ENCODE measurements at places on chromosomes 6 and 20.

DNA sequence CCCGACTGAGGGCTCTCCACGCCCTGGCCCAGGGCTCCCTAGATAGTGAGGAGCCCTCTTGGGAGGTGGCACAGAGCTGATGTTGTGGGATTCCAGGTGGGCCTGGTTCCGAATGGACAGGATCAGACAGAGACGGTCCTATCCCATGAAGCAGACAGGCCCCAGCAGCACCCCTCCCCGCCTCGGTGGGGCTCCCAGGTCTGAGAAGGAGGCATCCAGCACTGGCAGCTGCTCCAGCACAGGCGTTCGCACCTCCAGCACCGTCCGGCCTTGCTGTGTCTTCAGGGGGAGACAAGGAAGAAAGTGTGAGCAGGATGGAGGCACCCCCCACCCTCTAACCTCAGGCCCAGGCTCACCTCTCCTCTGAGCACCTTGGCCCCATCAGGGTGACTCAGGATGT, 28.7 kb downstream of the COL11A2 start:
- DNase-seq: no peak

GRCh38 chr6:44116641-44117382, 10.4 kb downstream of the MRPL14 start:
- DNase-seq: peak; percentile 74

DNA sequence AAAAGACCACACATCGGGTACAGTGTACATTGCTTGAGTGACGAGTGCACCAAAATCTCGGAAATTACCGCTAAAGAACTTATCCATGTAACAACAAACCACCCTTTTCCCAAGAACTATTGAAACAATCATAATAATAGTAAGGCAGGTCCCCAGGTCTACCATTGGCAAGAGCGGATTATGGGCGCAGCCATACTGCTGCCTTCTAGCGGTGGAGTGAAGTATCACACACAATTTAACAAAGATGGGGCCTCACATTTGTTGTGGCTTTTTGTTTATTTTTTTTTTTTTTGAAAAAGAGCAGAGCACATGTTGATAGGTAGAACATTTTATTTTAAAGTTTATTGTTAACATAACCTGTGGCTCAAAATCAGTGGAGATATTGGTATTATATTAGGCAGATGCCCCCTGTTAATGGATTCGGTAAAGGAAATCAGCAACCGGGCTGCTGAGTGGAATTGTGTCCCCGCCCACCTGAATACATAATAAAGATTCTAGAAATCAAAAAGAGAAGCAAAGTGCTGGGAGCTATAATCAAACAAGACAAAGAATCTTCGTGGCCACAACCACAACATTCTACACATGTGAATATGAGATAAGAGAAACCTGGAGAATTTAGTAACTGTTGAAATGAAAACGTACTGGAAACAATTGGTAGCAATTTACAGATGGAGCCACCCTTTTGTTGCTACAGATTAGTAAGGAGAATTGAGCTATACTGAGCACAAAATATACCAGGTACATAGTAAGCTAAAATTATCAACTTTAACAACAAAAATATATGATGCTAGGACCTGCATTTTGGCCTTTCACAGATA, 94.2 kb upstream of the EXOC2 start:
- DNase-seq: no peak

GRCh38 chr20:38471987-38472512, 593 bp upstream of the RALGAPB start:
- DNase-seq: no peak

DNA sequence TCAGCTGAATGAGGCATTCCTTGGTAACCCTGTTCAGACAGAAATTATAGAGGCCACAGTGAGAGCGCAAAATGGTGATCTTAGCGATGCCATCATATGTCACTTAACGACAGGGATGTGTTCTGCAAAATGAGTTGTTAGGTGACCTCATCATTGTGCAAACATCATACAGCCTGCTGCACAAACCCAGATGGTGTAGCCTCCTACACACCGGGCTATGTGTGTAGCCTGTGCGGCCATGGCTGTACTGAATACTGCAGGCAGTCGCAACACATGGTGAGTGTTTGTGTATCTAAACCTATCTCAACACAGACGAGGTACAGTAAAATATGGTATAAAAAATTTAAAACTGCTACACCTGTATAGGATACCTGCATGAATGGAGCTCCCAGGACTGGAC, 234.1 kb upstream of the PMEPA1 start:
- no peak for DNase-seq

- DNase-seq: peak; percentile 36
Observed at GRCh38 chr20:45044084-45044573, 56.8 kb downstream of the KCNS1 start.

DNA sequence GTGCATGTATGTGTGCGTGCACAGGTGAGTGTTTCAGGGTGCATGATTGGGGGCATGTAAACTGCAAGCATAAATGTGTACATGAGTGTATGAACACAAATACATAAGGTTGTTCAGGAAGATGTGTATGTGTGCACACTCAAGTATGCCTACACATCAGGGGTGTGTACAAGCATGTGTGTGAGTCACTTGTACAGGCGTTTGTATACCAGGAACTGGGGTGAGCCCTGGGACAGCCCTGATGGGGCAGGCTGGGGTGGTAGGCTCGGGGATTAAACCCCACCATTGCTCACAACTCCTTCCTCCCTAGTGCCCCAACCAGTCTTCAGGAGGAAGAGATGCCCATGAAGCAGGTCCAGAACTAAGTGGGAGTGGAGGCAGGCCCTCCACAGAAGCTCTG, 4.3 kb downstream of the CRIP3 start:
- no peak for DNase-seq

- no peak for DNase-seq
Observed at GRCh38 chr20:51569815-51570738, 27.6 kb upstream of the NFATC2 start.

- DNase-seq: no peak
Observed at GRCh38 chr20:43508604-43509040, 1.1 kb downstream of the L3MBTL1 start.

DNA sequence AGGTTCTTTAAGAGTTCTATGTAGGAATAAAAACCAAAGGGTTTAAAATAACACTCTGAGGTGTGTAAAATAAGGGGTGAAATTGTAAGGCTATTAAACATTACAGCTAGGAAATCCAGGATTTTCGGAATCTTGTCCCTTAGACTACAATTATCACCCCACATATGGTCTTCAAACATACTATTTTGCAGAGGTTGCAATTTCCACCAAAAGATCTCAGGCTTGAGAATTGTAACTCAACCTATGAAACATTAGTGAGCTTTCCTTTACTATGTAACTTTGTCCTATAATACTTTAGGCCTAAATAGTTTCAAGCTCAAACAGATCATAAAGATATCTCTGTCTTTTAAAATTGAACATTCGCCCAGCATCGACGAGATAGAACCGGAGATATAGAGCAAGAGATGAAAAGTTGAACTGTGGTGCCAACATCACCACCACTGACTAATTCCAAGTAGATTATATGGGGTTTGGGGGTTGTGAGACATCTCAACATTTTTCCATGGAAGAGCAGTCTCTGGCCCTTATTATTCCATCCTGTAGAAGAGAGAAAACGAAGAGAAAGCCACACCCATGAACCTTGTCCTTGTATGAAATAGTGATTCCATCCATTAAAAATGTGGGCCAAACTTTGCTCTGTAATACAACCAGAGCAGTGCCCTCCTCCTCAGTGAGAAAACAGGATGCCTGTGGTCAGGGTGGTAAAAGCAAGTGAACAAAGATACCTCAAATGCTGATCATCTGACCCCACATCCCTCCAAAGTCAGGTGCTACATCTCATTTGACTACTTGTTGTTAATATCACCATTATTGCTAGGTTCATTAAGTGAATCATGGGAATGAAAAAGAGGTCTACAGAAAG, 284.5 kb upstream of the GJE1 start:
- no peak for DNase-seq

DNA sequence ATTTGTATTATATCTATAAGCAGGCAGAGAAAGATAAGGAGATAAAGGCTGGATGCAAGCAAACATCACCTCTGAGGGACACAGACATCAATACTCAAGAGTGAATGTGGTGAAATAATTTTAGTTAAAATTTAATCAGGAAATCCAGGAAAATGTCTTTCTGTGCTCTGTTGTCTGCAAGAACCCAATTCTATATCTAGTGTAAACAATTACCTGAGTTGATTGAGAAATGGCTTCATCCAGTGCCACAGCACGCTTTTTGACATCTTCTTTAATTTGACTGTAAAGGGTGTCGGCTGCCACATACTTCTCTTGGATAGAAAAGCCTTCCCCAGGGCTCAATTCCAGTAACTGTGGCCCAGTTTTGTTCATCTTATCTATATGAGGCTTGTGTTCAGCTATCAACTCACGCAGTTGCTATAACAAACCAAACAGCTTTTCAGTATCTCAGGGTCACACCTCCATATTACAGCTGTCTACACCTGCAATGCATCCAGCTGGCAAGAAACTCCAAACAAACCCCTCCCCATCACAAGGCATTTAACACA, 131.6 kb downstream of the DST start:
- no peak for DNase-seq

GRCh38 chr6:155319902-155320301, 5.6 kb upstream of the TFB1M start:
- no peak for DNase-seq

DNA sequence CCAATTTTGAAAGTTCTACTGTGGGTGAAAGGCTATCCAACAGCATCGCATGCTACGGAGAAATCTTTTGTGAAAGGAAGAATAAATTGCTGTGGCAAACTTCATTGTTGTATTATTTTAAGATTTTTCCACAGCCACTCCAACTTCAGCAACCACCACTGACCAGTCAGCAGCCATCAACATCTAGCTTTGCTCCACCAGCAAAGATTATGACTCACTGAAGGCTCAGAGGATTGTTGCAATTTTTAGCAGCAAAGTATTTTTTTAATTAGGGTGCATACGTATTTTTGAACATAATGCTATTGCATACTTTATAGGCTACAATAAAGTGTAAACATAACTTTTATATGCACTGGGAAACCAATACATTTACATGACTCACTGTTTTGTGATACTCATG, 493.5 kb downstream of the TFAP2A start:
- DNase-seq: no peak

DNA sequence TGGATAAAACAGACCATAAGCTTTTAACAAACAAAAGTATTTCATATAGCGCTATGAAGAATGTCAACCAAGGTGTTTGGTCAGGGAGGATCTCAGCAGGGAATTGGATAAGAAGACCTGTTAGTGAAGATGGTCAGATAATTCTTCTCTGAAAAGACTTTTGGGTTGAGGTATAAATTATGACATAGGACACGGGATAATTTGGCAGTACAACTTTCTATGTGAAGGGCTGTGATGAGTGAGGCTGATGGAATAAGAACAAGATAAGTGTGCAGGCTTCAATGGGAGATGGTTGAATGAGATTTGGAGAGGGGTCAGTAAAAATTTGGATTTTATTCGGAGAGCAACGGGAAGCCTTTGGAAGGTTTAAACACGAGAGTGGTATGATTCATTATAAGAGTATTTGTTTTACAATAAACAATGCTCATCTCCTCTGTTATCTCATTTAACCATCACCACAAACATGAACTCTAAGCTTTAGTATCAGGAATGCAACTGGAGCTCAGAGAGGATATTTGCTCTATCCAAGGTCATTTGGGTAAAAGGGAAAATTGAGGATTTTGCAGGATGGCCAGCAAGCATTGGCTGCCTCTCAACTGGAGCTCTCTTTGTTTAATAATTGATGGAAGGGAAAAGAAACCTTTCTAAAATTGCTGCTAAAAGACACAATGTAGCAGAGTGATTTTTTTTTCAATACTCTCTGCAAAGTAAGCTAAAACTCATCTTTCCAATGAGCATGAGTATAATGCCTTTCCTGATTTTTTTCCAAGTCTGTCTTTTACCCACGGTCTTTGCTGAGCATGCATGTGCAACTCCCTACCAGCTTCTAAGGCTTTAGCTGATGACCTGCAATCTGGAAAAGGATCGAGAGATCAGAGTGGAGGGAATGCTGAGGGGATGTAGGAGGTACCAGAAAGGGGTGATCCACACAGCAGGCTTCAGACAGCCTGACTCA, 534.0 kb downstream of the CBLN4 start:
- DNase-seq: no peak
